ENCODE measurements at places on chromosomes 16 and 17.

- DNase-seq = peak; percentile 59
Observed at GRCh38 chr17:44636562-44636961, 19.7 kb upstream of the MEIOC start.

- no peak for DNase-seq
Observed at GRCh38 chr16:76539609-76540008, 262.4 kb downstream of the CNTNAP4 start.

- DNase-seq = no peak
Observed at GRCh38 chr17:10614536-10615155, 42.5 kb downstream of the MYH3 start.

GRCh38 chr16:87635541-87636049, 33.3 kb downstream of the JPH3 start:
- peak; percentile 50 for DNase-seq

DNA sequence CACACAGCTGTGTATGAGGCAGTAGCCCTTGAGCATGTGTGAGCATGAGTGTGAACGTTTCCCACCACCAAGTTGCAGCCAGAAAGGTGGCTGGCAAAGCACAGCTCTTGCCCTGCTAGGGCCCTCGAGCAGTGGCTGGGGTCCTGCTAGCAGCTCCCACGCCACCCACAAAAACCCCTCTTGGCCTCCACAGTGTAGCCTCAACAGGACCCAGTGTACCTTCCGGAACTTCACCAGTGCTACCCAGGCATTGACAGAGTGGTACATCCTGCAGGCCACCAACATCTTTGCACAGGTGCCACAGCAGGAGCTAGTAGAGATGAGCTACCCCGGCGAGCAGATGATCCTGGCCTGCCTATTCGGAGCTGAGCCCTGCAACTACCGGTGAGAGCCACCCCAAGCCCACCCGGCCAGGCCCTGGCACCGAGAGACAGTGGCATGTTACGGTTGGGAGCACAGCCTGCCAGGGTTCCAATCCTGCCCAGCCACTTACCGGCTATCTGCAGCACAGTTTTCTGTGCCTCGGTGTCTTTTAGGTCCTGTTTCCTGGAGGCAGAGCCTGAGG, 53.1 kb downstream of the SCNN1B start:
- DNase-seq = no peak

GRCh38 chr17:247767-248166, 66.3 kb upstream of the DOC2B start:
- DNase-seq = no peak

DNA sequence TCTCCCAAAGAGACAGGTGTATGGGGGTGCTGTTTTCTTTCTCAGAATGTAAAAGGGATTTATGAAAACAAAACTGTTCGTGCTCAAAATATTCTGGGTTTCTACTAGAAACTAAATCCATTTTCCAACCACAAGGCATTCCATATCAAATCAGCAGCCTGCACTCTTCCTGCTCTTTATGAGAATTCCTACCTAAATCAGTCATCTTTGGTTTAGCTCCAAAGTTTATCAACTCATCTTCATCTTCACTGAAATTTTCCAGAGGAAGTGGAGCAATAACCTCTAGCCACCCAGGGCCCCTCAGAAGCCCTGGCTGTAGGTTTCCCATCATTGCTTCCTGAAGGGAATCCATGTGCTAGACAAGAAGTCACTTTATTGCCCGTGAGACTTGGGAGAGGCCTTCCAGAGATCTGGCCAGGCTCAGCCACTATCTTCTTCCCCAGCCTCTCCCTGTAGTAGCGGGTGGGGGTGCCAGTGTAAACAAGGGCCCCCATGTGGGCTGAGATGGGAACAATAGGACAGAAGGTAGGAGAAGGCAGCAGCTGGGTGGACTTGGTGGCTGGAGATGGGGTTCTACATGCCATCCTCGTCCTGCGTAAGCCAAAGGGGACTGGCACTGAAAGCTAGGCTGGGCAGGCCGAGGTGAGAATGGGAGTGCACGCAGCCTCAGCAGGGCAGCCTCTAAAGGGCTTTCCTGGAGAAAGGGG, 22.0 kb upstream of the ALDH3A1 start:
- no peak for DNase-seq

- no peak for DNase-seq
Observed at GRCh38 chr16:57645691-57646387, 17.4 kb downstream of the ADGRG1 start.

DNA sequence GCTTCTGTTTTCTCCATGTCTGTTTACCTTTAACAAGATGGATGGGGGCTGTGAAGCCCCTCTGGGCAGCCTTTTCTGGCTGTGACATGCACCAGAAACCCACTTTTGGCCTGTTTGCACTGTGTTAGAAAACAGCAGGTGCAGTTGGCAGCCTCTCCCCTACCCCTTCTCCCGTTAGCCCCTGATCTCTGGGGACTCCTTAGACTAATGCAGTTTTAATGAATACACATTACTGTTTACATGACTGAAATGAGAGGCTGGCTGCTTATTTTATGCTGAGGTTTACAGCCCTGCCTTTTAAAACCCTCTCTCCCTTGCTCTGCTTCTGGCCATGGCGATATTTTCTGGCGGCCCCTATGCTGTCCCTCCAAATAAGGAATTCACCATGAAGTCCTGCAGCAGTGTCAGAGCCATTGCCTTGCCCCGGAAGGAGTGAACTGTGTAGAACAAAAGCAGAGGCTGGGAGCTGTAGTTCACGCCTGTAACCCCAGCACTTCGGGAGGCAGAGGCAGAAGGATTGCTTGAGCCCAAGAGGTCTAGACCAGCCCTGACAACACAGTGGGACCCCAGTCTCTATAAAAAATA, 79.3 kb downstream of the PRKCB start:
- no peak for DNase-seq

- no peak for DNase-seq
Observed at GRCh38 chr16:47599512-47599911, 138.4 kb downstream of the PHKB start.

All from NCI-H2081 (cell line).